ENCODE measurements at places on chromosomes 5 and 9.
A peak's percentile ranks its signal among the peaks of the same experiment; 100 is the strongest.

- DNase-seq: no peak
These were observed 179.5 kb downstream of the RASEF start for GRCh38 chr9:82883436-82883835.

DNA sequence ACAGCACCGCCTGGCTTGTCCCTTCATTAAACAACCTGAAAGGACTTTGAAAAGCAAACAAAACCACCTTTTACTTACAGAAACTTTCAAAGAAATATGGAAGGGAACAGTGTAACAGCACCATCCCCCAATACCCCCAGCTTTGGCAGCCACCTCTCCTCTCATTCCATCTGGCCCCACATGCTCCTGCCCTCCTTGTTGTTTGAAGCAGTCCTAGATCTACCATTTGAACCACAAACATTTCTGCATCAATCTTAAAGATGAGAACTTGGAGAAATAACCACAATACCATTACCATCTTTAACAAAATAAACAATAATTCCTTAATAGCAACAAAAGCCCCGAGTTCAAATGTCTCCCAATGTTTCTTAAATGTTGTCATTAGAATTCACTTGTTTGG, 17.8 kb upstream of the COL15A1 start:
- no peak for DNase-seq

DNA sequence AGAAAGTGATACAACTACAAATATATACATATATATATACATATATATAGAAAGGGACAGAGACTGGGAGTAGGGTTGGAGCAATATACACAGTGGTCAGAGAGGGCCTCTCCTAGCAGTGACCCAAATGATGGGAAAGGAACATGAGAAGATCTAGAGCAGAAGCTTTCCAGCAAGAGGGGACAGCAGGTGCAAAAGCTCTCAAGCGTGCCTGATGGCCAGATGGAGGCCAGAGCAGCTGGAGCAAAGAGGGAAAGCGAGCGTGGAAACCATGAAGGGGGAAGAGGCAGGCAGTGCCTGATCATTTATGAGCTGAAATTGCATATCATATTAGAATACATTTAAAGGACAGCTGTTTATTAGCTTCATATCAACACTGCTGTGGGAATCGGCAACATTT, 7.6 kb upstream of the GRPEL2 start:
- no peak for DNase-seq

DNA sequence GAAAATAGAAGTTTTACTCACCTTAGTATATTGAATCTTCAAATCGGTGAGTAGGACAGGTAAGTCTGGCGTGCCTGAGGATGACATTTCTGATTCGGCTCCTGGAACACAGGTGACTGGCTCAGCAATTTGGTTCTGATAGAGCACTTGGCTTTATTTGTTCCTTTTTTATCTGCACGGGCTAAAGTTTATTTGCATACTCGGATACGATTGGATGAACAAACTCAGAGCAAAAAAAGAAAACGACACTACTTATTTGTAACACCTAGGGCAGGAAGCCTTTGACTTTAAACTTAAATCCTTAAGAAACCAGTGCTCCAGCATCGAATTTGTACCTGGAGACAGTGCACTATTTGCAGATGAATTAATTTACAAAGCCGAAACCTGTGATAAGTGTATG, at the start of gene ALDH1A1:
TSS of gene ALDH1A1 (minus strand) at position 140 of the 400 bp plus-strand sequence. CDS start at position 87, 53 bp downstream.
- DNase-seq: no peak

GRCh38 chr9:5976674-5977397, 38.6 kb downstream of the RANBP6 start:
- DNase-seq: no peak

- DNase-seq: no peak
These were observed 57.3 kb upstream of the HSPB3 start for GRCh38 chr5:54398191-54398590.

- no peak for DNase-seq
These were observed 714.2 kb upstream of the C9orf72 start for GRCh38 chr9:28287455-28287854.

GRCh38 chr9:132114102-132114707, 34.5 kb upstream of the MED27 start:
- peak; percentile 25 for DNase-seq

GRCh38 chr9:127194881-127195713, 69.5 kb upstream of the GARNL3 start:
- no peak for DNase-seq

DNA sequence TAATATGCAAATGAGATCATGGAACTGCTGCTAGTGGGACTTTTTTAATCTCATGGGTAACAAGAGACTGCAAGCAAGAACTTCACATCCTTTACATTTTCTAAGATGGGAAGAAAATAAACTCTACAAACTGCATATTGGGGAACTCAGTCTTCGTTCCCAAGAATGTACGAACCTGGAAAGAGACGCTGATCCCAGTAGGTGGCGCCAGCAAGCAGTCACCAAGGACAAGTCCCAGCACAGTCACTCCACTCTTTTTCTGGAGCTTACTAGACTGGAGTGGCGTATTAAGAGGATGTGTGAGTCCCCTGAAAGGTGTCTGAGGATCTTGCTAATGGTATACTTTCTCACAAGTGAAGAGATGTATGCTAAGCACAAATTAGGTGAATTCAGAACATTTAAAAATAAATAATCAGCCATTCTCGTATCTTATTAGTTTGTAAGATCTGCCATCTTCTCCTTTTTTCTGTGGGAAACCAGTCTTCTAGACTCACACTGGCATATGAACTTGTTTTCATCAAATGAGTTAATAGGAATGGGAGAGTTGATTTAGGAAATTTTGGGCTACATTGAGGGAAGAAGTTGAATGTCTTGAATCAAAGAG, 16.0 kb upstream of the PUM3 start:
- peak; percentile 39 for DNase-seq

GRCh38 chr5:171420431-171421241, 1.2 kb downstream of the FGF18 start:
- DNase-seq: no peak

DNA sequence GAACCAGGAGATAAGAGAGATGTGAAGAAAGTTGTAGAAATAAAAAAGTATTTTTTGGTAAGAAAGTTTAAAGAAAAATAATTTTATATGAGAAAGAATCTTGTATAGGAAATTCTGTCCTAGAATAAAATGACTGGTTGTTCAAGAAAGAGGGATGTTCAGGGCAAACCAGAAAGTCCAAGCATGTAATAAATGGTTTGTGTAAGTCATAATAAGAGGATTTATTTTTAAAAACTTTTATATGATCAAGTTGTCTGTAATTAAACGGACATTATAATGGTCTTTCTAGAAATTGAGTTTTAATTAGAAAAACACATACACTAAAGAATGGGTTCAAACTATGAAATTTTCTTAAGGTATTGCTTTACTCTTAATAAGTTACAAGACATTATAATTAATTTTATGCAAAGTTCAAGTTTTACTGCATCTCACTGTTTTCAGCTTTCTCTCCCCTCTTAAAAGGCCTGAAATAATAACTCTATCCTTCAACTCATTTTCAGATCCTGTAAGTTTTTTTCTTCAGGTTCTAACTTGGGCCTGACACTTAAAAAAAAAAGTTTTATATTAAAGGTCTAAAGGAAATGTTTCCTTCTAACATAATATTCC, 56.1 kb upstream of the ZNF300 start:
- DNase-seq: no peak

- DNase-seq: no peak
These were observed 14.2 kb upstream of the LARP1 start for GRCh38 chr5:154740957-154741356.

DNA sequence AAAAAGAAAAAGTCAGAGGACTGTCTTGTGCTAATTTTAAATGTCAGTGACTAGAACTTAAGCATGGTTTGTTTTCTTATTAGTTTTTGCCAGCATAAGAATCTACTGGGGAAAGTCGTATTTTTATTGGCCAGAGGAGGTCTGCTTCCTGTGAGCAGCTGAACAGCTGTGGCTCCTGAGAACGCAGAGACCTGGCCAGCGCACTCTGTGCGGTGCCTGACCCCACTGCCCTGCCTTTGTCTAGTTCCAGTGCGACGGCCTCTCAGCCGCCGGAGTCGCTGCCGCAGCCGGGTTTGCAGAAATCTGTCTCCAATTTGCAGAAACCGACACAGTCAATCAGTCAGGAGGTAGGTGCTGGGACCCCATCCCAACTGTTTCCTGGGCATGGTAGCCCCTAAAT, 42.5 kb downstream of the PRRC2B start:
- DNase-seq: no peak

- DNase-seq: no peak
These were observed 268.2 kb downstream of the MAST4 start for GRCh38 chr5:66864240-66864884.

DNA sequence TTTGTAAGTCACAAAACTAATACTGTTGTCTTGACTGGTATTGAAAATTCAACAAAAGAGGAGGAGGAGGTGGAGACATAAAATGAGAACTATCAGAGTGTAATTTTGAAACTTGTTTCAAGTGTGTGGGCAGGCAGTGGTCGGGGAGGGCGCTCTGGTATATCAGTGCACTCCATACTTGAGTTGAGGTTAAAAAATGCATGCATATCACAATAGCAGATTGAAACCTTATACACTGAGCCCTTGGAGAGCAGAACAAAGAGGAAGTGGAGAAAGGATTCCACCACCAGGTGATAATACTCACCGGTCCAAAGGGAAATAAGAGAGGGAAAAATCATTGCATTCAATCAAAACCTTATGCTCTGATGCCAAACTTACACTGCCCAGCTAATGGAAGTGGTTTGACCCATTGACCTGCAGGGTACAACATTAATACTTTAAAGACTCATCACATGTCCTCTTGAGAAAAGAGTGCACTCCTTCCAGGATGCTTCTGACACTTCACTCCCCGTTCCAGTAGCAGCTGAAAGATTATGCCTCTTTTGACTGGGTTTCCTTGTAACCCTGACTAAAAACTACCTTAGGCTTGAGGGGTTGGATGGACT, 79.5 kb upstream of the FAM169A start:
- no peak for DNase-seq

DNA sequence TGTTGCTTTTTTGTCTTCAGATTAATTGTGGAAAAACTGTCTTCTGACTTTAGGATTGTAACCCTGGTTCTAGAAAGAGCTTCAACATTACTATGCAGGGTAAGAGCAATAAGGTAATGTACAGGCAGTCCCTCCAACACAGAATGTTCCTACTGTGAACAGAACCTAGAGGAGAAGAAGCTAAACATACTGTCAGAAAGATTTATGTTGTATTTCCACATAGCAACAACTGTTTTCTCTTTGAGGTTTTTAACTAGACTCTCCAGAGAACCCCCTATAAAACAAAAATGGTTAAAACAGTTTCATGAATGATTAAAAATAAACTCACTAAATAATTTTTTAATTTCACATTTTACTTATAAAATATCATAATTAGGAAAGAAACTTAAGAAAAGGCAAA, 64.3 kb upstream of the NAA35 start:
- DNase-seq: no peak

GRCh38 chr5:152290181-152290580, 114.9 kb downstream of the NMUR2 start:
- no peak for DNase-seq

GRCh38 chr9:133991214-133991921, 756 bp downstream of the VAV2 start:
- DNase-seq: no peak

DNA sequence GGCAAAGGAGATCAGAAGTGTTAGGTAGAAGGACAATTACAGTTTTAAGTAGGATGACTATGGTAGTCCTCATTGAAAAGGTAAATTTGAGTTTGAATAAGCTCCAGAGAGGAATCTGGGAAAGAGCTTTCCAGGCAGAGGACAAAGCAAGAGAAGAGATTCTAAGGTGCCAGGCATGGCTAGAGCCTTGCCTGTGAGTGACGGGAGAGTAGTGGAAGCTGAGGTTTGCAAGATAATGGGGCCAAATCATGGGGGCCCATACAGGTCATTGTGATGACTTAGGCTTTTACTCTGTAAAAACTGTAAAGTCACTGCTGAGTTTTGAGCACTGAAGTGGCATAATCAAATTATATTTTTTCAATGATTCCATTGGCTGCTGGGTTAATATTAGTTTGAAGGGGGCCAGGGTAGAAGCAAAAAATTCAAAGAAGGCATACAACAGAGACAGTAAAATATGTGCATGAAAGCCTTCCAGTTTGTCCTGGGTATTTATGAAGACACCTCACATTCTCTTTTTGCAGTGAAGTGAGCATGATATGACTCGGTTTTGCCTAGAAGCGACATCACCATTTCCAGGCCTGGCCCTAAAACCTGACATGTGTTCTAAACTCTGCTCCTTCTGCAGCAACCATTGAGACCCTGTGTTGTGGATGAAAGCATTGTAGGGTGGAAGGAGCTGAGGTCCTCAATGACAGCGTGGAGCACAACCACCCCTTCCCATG, 279.8 kb upstream of the TNC start:
- DNase-seq: no peak

DNA sequence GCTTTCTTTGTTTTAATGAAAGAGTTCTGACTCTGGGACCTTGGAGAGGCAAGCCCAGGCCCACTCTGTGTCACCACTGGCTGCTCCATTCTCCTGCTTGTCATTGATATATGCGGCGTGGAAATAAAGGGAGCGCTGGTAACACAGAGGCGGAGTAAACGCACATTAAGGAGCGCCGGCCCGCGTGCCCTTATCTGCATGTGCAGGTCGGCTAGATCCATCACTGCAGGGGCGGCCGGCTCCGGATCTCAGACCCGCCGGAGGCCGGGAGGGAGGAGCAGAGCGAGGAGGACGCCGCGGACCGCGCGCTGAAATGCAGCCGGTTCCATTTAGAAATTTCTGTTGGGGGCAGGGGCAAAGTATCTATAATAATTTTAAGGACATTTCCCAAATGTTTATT, 70.8 kb downstream of the MRPL36 start:
- DNase-seq: no peak

DNA sequence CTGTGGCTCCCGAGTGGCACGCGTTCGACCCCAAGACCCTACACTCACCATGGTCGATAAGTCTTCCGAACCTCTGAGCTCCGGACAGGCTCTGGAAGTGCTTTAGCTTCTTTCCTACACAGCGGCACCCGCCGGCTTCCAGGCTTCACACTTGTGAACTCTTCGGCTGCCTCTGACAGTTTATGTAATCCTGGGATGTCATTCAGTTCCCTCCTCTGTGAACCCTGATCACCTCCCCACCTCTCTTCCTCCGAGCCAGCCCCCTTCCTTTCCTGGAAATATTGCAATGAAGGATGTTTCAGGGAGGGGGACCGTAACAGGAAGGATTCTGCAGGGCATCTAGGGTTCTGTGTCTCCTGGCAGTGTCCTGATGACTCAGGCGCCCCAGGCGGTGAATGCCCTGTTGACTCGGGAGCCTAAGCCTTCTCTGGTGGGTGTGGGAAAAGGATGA, at the start of gene CD14:
TSS of gene CD14 (minus strand) at position 155 of the 451 bp plus-strand sequence. CDS start at position 51, 104 bp downstream.
- no peak for DNase-seq

- DNase-seq: no peak
These were observed 215.3 kb upstream of the EDIL3 start for GRCh38 chr5:84599964-84600363.
